ENCODE measurements at places on chromosomes 12 and 14. TPM values are rescaled to one million over a fixed set of nuclear protein-coding genes. Genes with fewer than 3 reads are reported as not detected.

Gene PHETA1
- 12.9 TPM for total RNA-seq

Gene CLEC12A
- not detected for total RNA-seq

Gene ASPG
- total RNA-seq: not detected

Gene KRT72
- not detected for total RNA-seq

Gene MYF6
- not detected for total RNA-seq

Gene SCNN1A
- 14.3 TPM for total RNA-seq

Gene HOXC12
- not detected for total RNA-seq

Gene CCDC175
- not detected for total RNA-seq

Gene NPC2
- total RNA-seq: 324 TPM

Gene ZDHHC22
- total RNA-seq: not detected

Gene ARHGAP9
- total RNA-seq: 21.6 TPM

GRCh38 chr14:21070610-21071224 lies 613 bp downstream of the ARHGEF40 start:
- H3K4me3 ChIP-seq: peak overlapping the region; percentile 83
- peak overlapping the region; percentile 95 for H3K27ac ChIP-seq
- no peak for DNase-seq
- H3K36me3 ChIP-seq: peaks cover 23% of the 10 kb centered on the region

GRCh38 chr12:52847335-52848102 lies 1.3 kb downstream of the KRT78 start:
- DNase-seq: no peak
- no peak overlapping the region for H3K27ac ChIP-seq
- H3K36me3 ChIP-seq: no peaks in the 10 kb centered on the region
- no peaks in the 10 kb centered on the region for H3K27me3 ChIP-seq
- no peak overlapping the region for H3K4me3 ChIP-seq

DNA sequence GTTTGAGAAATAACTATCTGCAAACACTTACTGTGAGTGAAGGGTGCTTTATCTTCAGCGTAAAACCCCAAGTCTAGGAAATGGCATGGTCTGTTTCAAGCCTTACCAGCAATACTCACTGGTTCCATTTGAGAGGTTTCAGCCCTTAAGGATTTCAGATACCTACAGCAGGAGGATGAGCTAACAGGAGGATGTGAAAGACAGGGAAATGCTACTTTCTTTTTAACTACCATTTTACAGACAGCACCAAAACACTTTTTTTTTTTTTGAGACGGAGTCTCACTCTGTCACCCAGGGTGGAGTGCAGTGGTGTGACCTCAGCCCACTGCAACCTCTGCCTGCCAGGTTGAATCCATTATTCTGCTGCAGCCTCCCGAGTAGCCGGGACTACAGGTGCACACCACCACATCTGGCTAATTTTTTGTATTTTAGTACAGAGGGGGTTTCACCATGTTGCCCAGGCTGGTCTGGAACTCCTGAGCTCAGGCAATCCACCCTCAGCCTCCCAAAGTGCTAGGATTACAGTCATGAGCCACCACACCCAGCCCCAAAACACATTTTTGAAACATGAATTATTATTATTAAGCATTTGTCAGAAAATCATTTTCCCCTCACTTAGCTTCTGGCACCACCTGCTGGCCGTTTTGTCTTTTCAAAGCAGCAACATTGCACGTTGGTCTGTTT lies 4.6 kb downstream of the MTRFR start:
- H3K27me3 ChIP-seq: no peaks in the 10 kb centered on the region
- H3K4me3 ChIP-seq: no peak overlapping the region
- H3K36me3 ChIP-seq: peaks cover 3% of the 10 kb centered on the region
- no peak overlapping the region for H3K27ac ChIP-seq
- DNase-seq: no peak
- peaks cover 12% of the 10 kb centered on the region for H3K4me1 ChIP-seq

- no peaks in the 10 kb centered on the region for H3K4me1 ChIP-seq
- H3K27ac ChIP-seq: no peak overlapping the region
- no peaks in the 10 kb centered on the region for H3K27me3 ChIP-seq
- no peak for DNase-seq
Measured at GRCh38 chr12:25502596-25502995, 50.5 kb downstream of the LMNTD1 start.

GRCh38 chr14:38210587-38211216 lies 3.0 kb downstream of the SSTR1 start:
- peak overlapping the region; percentile 65 for H3K4me3 ChIP-seq
- H3K27ac ChIP-seq: no peak overlapping the region
- H3K4me1 ChIP-seq: no peaks in the 10 kb centered on the region

DNA sequence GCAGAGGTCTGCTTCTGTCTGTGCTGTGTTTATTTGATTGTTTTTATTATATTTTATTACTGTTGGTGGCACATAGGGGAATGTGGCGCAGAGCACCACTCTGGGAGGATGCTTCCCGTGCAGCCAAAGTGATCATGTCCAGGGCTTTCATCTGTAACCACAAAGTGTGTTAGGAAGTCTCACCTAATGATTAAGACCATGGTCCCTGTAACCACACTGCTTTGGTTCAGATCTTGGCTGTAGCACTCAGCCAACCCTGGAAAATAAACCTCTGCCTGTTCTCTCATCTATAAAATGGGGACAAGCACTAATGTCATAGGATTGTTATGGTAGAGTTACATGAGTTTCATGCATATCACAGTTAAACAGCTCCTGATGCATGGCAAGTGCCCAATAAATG lies 1.9 kb downstream of the RESF1 start:
- peaks cover 13% of the 10 kb centered on the region for H3K36me3 ChIP-seq
- H3K27me3 ChIP-seq: no peaks in the 10 kb centered on the region
- peaks cover 17% of the 10 kb centered on the region for H3K4me1 ChIP-seq
- DNase-seq: no peak
- no peak overlapping the region for H3K27ac ChIP-seq

- H3K36me3 ChIP-seq: no peaks in the 10 kb centered on the region
- no peak for DNase-seq
- H3K4me3 ChIP-seq: no peak overlapping the region
Measured at GRCh38 chr12:24470050-24470449, 478.9 kb downstream of the BCAT1 start.

DNA sequence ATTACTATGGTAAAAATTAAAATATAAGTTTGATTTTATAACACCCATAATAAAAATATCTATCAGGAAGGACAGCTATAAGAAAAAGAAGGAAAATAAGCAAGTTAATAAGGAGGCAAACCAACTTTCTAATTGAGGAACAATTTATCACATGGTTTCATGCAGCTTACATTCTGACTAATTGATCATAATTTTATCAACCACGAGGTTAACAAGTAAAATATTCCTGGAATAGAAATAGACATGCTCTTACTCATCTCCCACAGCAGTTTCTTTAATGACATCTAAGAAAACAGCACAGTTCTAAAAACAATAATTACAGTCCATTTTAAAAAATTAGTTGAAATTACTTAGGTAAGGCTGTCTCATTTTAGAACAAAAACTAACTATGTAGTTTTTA lies 130.8 kb upstream of the KRR1 start:
- no peaks in the 10 kb centered on the region for H3K4me1 ChIP-seq
- H3K4me3 ChIP-seq: no peak overlapping the region
- no peak overlapping the region for H3K27ac ChIP-seq
- H3K27me3 ChIP-seq: no peaks in the 10 kb centered on the region
- H3K36me3 ChIP-seq: no peaks in the 10 kb centered on the region

GRCh38 chr14:77249286-77249685 lies 21.7 kb downstream of the NGB start:
- H3K27ac ChIP-seq: no peak overlapping the region
- H3K4me1 ChIP-seq: no peaks in the 10 kb centered on the region
- no peaks in the 10 kb centered on the region for H3K27me3 ChIP-seq
- no peak overlapping the region for H3K4me3 ChIP-seq
- no peak for DNase-seq
- no peaks in the 10 kb centered on the region for H3K36me3 ChIP-seq

- peaks cover 93% of the 10 kb centered on the region for H3K4me1 ChIP-seq
- no peaks in the 10 kb centered on the region for H3K27me3 ChIP-seq
- peak overlapping the region; percentile 29 for H3K4me3 ChIP-seq
- no peak for DNase-seq
- H3K36me3 ChIP-seq: no peaks in the 10 kb centered on the region
Measured at GRCh38 chr12:57839996-57840395, 6.5 kb downstream of the CTDSP2 start.

DNA sequence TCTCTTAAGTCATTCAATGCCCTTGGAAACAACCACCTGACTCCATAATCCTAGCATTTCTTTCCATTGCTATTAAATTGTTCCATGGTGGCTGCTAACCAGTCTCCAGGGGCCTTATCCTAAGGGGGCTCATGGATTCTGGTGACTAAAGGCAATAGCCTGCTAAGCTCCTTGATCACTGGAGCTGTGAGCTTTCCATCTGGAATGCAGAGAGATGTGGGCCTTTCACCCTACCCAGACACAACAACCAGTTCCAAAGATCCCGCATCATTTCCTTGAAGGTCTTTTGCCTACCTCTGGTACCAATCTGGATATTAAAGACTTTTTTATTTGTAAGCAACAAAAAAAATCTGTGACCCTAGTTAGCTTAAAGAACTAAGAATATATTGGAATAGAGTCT lies 32.9 kb downstream of the NDUFA12 start:
- DNase-seq: no peak
- H3K27me3 ChIP-seq: no peaks in the 10 kb centered on the region
- no peak overlapping the region for H3K27ac ChIP-seq

- no peaks in the 10 kb centered on the region for H3K36me3 ChIP-seq
- H3K4me1 ChIP-seq: peaks cover 16% of the 10 kb centered on the region
- no peak overlapping the region for H3K4me3 ChIP-seq
- peak; percentile 97 for DNase-seq
Measured at GRCh38 chr14:99755629-99756603, 37.3 kb upstream of the EML1 start.

- H3K4me3 ChIP-seq: no peak overlapping the region
- peaks cover 62% of the 10 kb centered on the region for H3K36me3 ChIP-seq
- H3K4me1 ChIP-seq: peaks cover 4% of the 10 kb centered on the region
- no peaks in the 10 kb centered on the region for H3K27me3 ChIP-seq
- DNase-seq: no peak
Measured at GRCh38 chr12:105214670-105215375, 21.2 kb downstream of the APPL2 start.

DNA sequence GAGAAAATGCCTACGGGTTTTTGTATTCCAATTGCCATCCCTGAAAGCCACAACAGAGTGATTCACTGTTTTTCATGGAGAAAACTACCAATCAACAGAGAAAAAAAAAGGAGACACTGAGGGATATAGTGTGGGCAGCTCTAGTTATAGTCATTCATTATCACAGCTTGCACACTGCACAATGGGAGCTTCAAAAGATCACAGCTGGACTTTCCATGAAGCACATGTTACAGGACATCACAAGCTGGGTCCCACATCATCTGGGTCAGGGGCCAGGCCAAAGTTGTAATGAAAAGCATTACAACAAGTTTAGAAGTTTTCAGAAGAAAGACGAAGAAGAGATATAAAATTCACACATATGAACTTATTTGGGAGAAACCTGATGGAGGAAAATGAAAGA lies 41.5 kb downstream of the RERG start:
- no peak for DNase-seq
- peaks cover 25% of the 10 kb centered on the region for H3K4me1 ChIP-seq
- peak overlapping the region; percentile 74 for H3K27ac ChIP-seq
- no peaks in the 10 kb centered on the region for H3K36me3 ChIP-seq
